ENCODE measurements at places on chromosomes 4 and X.

- DNase-seq: peak; percentile 11
Observed at GRCh38 chr4:164383358-164384220, 370.3 kb upstream of the SMIM31 start.

- no peak for DNase-seq
Observed at GRCh38 chrX:104712515-104712914, 146.5 kb downstream of the IL1RAPL2 start.

DNA sequence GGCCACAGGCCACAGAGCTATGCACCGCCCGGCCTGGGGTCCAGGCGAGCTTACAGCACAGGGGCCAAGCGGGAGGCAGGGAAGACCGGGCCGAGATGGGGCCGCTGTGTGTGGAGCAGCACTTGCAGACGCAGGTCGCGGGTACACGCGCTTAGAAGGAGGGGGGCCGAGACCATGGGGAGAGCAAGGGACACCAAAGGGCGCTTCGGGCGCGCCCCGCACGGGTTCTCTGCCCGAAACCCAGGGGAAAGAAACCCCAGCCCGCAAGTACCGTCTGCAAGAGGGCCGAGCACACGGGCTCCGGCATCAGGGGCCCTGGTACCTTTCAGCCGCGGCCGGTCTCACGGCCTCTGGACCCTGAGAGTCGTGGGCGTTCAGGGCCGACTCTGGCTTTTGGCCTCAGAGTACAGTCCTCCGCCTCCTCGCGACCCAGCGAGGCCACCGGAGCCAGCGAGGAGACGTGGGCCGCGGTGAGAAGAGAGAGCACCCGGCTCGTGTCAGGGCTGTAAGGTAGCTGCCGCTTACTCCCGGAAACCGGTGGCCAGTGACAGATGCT lies 342 bp downstream of the EOLA2 start:
- peak; percentile 10 for DNase-seq

GRCh38 chr4:36192922-36193321 lies 51.4 kb downstream of the ARAP2 start:
- DNase-seq: no peak

DNA sequence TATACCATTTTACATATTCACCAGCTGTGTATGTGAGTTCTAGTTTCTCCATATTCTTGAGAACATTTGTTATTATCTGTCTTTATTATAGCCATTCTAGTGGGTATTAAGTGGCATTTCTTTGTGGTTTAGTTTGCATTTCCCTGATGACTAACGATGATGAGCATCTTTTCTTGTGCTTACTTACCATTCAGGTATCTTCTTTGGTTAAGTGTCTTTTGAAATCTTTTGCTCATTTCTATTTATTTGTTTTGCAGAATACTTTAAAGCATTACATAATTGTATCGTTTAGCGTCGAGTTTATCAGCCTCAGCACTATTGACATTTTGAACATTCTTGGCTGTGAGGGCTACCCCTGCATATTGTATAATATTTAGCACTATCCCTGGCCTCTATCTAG lies 85.4 kb downstream of the FRMPD4 start:
- DNase-seq: no peak

GRCh38 chrX:133852837-133853356 lies 132.5 kb downstream of the GPC3 start:
- DNase-seq: no peak

DNA sequence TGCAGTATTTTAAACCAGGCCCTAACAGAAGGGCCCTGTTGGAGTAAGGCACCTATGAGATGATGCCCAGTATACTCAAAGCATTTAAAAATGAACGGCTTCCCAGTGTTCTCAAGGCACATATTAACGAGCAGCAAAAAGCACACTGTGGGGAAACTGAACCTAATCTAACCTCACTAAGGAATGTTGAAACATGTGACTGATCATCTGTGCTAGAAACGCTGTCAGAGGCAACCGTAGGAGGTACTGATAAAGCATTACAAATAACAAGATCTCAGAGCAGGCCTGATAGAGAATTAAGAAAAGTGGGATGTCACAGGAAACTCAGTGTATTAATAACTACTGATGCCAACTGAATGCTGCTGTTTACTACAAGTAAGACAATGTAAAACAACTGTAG lies 24.0 kb downstream of the ASB9 start:
- no peak for DNase-seq

DNA sequence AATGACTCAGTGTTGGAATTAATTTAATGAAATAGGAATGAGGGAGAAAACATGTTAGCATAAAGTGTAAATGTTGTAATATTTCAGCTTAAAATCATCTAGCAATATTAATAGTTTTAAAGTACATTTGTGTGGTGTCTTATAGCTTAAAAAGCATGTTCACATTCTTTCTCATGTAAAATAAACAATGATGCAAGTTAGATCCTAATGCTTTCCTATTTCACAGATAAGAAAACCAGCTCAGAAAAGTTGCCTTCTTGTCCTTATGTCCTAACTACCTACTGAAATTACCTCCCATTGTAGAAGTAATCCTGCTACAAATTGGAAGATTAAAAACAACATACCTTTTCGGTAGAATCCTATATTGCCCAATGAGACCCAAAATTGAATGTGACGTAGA lies 40.9 kb upstream of the PRDM8 start:
- no peak for DNase-seq

- DNase-seq: no peak
Observed at GRCh38 chrX:129040124-129040523, 483.2 kb downstream of the SMARCA1 start.

DNA sequence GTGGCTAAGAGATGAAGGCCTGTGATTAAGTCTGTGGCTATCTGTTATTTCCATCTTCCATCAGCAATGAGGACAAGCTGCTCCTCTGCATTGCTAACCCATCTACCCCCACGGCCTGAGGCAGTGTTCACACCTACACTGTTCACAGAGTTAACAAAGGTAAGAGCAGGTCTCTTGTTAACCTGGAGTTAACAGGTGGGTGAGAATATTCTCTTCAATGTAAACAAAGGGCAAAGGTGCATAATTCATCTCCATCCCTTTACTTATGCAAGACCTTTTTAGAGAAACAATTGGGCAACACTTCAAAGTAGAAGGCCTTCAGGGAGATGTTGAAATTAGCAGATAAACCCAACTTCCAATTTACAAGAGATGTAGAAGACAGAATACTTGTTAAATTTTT lies 2.8 kb downstream of the SLC35A2 start:
- no peak for DNase-seq

- no peak for DNase-seq
Observed at GRCh38 chr4:78581618-78582017, 30.0 kb downstream of the ANXA3 start.

GRCh38 chrX:30468471-30468870 lies 109.1 kb downstream of the TASL start:
- no peak for DNase-seq

DNA sequence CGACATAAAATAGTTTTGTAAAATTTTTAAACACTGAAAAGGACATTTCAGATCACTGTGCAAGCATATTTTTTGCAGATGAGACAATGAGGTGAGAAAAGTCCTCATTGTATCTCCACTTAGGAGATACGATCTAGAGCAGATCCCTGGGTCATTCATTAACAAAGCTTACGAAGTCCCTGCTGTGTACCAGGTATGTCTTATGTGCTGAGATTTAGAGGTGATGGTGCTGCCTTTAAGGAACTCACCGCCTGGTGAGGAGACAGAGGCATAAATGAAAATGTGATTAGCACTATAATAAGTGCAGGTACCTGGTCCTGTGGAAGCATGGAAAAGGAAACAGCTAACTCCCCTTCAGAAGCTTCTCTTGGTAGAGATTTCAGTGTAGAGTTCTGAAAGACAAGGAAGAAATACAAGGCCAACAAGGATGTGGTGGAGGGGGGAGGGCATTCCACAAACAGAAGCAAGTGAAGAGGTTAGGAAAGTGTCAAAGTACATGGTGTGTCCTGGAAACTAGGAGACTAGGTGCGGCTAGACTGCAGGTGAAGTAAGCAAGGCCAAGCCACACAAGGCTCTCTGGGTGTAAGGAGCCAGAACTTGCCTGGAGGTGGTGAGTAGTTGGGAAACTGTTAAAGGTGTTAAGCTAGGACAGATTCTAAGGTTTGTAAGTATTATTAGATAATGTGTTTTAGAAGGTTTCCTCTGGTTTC lies 1.5 kb upstream of the NDNF start:
- DNase-seq: no peak

DNA sequence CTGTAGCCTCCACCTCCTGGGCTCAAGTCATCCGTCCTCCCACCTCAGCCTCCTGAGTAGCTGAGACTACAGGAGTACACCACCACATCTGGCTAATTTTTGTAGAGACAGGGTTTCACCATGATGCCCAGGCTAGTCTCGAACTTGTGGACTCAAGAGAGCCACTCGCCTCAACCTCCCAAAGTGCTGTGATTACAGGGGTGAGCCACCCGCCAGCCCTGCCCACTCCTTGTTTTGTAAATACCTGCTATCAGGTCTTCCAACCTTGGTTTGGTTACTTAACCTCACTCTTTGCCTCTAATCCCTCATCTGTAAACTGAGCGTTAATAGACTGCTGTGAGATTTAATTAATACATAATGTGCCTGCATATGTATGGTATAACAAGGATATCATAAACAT lies 803 bp downstream of the CNGA1 start:
- no peak for DNase-seq

DNA sequence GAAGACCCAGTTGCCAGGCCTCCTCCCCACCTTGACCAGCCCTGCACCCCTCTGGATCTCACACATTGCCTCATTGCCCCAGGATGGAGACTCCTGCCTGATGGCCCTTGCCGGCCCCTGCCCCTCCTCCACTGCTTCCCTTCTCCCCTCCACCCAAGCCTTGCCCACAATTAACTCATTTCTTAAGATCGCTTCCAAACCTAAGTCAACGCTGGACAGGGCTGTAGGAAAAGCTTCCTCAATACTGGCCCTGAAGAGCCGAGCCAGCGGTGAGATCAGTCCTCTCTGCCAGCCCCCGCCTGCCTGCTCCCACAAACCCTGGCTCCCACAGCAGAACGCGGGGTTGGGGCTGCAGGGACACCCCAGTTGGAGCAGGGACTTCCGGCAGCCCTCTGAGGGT lies 7.5 kb upstream of the HAUS7 start:
- DNase-seq: no peak

GRCh38 chr4:20075248-20075871 lies 176.3 kb upstream of the SLIT2 start:
- no peak for DNase-seq

DNA sequence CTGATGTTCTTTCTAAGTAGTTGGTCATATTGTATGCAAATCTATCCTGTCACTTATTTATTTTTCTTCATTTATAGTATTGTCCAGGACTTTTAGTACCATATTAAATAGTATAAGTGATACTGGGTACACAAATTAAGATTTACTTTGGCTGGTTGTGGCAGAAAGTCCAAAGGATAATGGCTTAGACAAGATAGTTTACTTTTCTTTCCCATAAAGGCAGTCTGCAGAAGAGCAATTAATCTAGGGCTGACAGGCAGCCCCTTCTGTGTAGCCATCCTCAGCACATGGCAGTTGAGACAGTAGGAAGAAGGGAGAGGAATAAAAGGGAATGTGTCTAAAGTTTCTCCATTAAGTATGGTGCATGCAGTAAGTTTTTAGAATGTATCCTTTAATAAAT lies 6.4 kb downstream of the RBM10 start:
- DNase-seq: no peak

GRCh38 chrX:31266203-31267076 lies 194.6 kb upstream of the FTHL17 start:
- peak; percentile 7 for DNase-seq

DNA sequence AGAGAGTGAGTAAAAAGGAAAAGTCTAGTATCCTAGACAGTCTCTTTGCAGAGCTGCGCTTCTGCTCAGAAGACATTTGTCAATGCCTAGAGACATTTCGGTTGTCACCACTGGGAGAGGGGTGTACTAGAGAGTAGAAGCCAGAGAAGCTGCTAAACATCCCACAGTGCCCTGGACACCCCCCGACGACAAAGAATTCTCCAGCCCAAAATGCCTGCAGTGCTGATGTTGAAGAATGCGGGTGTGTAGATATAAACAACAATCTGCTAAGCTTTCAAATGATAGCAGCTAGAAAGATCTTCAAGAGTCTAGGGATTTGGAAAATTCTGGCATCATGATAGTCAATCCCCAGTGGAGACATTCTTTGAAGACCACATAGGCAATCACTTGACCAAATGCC lies 90.1 kb downstream of the PALLD start:
- no peak for DNase-seq

DNA sequence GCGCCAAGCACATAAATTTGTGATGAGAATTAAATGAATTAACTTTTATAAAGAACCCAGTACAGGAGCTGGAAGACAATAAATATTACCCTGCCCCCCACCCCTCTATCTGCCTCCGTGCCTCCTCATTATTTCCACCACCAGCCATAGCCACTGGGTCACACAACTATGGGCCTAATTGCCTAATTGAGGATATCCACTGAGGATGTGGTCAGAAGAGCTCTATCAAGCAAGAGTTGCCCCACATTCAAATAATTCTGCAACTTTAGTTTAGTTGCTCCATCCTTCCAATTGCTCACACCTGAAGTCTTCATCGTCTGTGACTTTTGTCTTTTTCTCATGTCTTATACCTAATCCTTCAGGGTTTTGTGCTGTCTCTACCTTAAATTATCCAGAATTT lies 9.5 kb upstream of the CXCL8 start:
- no peak for DNase-seq

- no peak for DNase-seq
Observed at GRCh38 chr4:177671387-177671786, 229.2 kb upstream of the AGA start.

DNA sequence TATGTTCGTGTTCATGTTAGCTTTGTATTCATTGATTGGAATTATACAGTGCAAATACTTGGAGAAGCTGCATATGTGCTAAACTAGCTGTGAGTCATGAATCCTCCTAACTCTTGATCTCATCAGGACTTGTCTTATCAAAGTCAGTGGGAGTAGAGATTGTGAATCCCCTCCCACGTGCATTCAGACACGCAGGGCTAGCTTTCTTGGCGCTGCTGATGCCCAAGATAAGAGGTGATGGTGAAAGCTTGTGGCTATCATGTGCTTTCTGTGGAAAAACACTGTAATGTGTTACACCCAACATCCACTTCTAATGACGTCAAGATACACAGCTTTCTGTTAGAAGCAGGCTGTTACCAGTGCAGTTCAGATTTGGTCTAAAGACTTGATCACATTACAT lies 348.7 kb upstream of the HAND2 start:
- DNase-seq: no peak

GRCh38 chr4:1198098-1198844 lies 25.9 kb upstream of the SPON2 start:
- no peak for DNase-seq

GRCh38 chr4:138235419-138235952 lies 6.7 kb downstream of the SLC7A11 start:
- no peak for DNase-seq

DNA sequence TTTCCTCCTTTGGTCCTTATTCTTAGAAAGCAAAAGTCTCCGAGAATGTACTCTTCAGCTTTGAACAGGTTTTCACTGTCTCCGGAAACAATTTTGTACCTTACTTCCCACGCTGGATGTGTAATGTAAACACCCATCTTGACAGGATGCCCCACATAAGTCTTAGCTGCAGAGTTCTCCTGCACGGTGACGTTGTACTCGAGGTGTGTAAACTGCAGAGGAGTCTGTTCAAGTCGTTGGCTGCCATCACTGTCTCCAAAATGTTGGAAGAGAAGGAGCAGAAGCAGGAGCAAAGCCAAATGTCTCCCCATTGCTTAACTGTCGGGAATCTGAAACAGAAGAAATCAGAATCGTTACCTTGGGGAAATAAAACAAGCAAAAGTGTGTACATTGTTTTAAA lies 14.1 kb downstream of the FAT1 start:
- DNase-seq: no peak
